Activated CD4-positive, alpha-beta T cell treated with anti-CD3 and anti-CD28 coated beads, Interleukin-2, amount 10 ng/mL, durations not matched to agents 24 days and 14 days (primary cell): ENCODE measurements at places on chromosomes 6 and 20. TPM values are rescaled to one million over a fixed set of nuclear protein-coding genes. Genes with fewer than 3 reads are reported as not detected.

Gene BACH2
- total RNA-seq: 69.0 and 69.2 TPM in 2 replicates

Gene HLA-DQB2
- total RNA-seq: 0.28 and 0.72 TPM in 2 replicates

Gene LGSN
- not detected in 2 replicates for total RNA-seq

Gene CDH26
- total RNA-seq: 0.47 and 0.71 TPM in 2 replicates

DNA sequence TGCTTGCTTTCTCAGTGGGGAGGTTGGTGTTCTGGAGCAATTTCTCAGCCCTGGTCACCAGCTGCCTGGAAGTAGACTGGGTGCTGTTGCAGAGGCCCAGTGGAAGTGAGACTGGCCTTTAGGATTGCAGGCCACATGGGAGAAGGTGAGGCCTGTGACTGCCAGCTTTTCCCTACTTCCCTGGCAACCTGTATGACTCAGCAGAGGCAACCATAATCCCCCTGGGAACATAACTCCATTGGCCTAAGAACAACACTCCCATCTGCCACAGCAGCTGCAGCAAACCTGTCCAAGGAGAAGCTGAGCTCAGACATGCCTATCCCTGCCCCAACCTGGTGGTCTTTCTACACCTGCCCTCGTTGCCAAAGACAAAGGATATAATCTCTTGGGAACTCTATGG, 473.5 kb upstream of the SPTLC3 start:
- DNase-seq: no peak

DNA sequence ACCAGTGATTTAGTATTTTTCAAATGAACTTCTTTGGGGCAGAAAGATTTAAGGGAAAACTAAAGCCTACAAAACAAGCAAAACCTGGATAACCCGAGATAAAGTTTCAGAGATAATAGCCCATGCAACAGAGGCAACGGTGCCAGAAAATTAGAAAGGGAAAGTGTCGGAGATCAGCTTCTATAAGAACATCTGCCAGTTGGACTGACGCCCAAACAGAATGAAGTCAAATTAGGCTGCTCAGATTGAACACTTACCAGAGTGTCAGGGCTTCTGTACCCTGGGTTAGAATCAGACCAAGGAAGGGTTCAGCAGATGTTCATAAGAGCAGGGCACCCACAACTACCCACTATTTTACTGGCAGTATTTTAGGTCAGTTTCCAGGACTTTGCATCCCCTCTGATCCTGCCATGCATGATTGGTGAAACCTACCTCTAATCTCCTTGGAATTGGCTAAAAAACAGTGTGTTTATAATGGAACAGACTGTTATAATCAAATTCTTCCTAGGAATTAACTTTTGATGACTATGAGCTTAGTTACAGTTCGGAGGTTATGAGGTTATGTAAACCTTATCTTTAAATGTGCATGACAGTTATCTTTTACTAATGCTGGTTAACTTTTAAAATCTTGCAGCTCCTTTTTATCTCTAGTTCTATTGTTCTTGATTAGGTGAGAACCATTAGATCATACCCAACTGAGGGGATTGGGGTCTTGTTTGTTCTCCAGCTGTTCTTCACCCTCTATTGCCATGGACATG, 13.1 kb downstream of the BMP2 start:
- no peak for DNase-seq

DNA sequence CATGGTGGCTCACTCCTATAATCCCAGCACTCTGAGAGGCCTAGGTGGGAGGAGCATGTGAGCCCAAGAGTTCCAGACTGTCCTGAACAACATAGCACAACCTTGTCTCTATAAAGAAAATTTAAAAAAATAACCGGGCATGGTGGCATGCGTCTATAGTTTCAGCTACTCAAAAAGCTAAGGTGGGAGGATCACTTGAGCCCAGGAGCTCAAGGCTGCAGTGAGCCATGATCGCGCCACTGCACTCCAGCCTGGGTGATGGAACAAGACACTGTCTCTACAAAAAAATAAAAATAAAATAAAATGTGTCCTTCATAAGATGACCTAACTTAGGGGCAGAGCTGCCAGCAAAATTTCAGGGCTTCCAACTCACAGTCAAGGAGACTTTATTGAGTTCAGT, 12.6 kb downstream of the ID4 start:
- DNase-seq: no peak

GRCh38 chr6:36399970-36400369, 12.5 kb upstream of the ETV7 start:
- DNase-seq: no peak

DNA sequence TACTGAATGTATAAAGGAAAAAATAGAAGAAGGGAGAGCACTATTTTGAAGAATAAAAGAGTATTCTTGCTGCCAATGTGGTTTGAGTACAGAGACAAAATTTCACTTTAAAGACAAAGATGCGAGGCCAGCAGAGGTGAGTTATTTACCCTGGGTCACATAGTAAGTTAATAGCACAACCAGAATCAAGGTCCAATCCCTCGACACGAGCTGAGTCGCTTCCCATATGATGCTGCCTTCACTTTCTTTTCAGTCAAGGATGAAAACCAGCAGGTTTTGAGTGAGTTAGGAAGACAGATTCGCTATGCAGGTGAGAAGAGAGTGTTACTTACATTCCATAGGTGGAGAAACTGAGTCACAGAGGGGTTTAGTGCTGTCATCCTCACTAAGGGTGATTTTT, 75.8 kb downstream of the F13A1 start:
- DNase-seq: no peak

DNA sequence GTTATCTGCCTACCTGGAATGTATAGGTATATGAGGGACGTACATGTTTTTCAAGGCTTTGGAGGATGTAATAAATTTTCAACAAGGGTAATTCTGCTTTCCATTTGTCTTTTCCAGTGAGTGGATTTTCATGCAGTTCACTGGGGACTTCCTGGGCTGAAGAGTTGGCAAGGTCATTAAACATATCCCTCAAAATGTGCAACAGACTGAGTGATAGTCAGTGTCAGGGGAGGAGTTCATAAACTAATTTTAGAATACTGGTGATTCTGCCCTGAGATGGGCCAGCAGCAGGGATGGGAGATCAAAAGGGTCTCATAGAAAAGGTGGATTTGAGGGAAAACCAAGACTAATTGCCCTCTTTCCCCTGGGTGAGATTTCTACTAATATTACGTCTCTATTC, 122.3 kb upstream of the CLDN20 start:
- no peak for DNase-seq

DNA sequence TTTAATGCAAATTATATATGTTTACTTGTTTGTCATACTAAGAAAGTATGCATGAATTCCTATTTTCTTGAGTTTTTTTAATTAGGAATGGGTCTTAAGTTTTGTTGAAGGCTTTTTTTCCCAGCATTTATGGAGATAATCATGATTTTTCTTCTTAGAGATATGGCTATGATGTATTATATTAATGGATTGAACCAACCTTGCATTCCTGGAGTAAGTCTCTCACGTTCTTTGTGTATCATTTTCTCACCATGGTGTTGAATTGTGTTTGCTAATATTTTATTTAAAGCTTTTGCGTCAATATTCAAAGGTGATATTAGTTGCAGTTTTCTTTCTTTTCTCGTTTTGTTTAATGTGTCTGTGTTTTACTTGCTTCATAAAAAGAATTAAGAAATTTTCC, 48.4 kb upstream of the SLC35D3 start:
- no peak for DNase-seq

DNA sequence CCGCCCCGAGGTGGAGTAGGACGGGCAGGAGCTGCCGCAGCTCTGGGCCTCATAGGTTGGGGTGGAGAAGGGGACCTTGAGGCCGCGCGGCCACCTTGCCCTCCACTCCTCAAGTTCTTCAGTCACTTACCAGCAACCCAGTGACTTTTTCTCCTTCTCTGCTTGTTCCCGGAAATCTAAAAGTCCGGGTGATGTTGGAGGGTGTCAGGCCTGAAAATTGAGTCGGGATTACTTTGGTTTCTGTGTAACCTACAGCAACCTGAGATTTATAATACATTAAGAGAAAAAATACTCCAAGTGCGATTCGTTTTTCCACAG, 338 bp downstream of the RWDD1 start:
- no peak for DNase-seq
